Muscle of back (tissue), 13 donors: ENCODE measurements at places on chromosomes 11 and 22. TPM values are rescaled to one million over a fixed set of nuclear protein-coding genes. Genes with fewer than 3 reads are reported as not detected.

The FIBIN gene
- 35.8 TPM for polyA plus RNA-seq

The NXPE2 gene
- not detected for polyA plus RNA-seq

The MUS81 gene
- 42.9 TPM for polyA plus RNA-seq

The LAYN gene
- polyA plus RNA-seq = 8.4 TPM
